ENCODE measurements at places on chromosomes 11 and 22.

GRCh38 chr11:10584071-10584501, 15.6 kb upstream of the LYVE1 start:
- no peak for DNase-seq

- no peak for DNase-seq
These were observed 24.5 kb downstream of the MCHR1 start for GRCh38 chr22:40703736-40704135.

GRCh38 chr22:22856364-22856763, 31.3 kb upstream of the IGLL5 start:
- DNase-seq = no peak

- DNase-seq = no peak
These were observed 885.6 kb downstream of the BRD1 start for GRCh38 chr22:48941903-48942575.

- DNase-seq = no peak
These were observed 31.1 kb downstream of the OR6Q1 start for GRCh38 chr11:58061813-58062212.

- DNase-seq = no peak
These were observed 31.3 kb downstream of the TMEM123 start for GRCh38 chr11:102421261-102421660.

GRCh38 chr11:61827571-61828378, at the start of gene FADS2:
Gene FADS2, plus strand, starts transcription at chr11:61828300. Its CDS starts 91 bp downstream, at chr11:61828391.
- DNase-seq = peak; percentile 43

DNA sequence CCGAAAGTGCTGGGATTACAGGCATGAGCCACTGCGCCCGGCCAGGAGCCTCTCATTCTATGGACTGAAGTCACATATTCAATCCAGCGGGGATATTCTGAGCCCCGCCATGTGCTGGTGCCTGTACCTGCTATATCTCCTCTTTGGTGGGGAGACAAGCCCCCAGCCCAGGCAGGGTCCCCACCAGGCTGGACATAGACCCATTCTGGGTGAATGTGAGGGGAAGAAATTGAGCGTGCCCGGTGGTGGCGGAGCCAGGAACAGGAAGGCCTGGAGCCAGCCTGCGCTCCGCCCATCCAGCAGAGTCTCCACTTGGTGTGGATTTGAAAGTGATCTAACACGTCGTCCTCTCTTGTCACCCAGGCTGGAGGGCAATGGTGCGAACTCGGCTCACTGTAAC, 38.0 kb upstream of the CSNK1E start:
- no peak for DNase-seq

DNA sequence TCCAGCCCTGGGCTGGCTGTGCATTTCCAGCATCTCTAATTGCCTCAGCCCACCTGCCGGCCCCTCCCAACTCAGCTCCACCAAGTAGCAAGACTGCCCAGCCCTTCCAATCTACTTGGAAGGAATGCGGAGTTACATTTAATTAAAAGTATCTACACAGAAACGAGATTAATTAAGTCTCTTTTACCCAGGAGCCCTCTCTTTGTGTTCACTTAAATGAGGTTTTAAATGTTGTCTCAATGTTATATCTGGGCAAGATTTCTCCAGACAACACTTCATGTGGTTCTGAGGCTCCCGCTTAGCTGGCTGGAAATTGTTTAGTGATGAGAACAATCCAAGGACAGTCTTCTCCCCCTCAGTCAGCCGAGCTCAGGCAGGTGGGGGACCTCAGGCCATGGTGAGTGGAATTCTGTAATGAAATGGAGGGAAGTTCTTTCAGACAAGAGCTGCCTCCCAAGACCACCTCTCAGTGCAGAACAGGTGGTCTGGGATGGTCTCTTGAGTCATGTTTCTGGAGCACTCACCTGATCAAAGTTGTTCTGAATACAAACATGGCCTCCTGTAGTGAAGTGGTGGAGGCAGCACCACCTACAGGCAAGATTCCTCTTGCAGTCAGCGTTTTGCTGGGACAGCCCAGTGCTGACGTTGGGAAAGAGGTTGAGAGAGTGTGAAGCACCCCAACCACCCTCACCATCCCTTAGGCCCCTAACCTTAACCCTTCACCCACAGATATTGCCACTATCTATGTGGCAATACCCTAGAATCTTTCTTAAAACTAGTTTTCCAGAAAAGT, 371.6 kb downstream of the CADM1 start:
- DNase-seq = no peak

DNA sequence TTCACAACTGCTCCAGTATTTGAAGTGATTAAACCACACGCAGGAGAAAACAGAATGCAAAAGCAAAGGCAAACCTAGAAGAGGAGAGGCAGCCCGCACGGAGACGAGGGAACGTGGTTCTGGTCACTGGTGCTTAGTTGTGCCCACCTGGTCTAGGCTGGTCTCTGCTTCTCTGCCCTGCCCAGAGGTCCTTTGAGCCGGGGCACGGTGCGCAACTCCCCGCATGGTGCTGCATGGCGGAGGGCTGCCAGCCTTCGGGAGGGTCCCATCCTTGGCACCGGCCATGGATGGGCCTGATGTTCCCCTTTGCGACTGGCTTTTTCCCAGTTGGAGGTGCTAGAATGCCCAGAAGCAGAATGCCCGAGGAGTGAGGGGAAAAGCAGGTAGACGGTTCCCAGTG, 46.1 kb downstream of the KCNC1 start:
- DNase-seq = no peak

- DNase-seq = no peak
These were observed 65.2 kb downstream of the ZBTB16 start for GRCh38 chr11:114124601-114125144.

DNA sequence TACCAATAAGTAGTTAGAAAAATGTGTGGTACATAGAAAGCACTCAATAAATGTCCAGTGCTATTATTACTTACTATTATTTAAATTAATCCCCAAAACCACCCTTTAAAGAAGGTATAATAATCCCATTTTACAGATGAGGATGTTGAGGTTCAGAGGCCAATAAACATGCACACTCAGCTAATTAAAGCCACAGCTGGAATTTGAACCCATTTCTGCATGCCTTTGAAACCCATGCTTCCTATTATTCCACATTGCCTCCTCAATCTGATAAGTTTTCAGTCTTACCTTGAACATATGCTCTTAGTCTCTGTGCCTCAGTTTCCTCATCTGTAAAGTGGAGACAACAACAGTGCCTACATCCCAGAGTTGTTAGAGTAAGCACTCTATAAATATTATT, 52.8 kb downstream of the CCDC34 start:
- DNase-seq = no peak

DNA sequence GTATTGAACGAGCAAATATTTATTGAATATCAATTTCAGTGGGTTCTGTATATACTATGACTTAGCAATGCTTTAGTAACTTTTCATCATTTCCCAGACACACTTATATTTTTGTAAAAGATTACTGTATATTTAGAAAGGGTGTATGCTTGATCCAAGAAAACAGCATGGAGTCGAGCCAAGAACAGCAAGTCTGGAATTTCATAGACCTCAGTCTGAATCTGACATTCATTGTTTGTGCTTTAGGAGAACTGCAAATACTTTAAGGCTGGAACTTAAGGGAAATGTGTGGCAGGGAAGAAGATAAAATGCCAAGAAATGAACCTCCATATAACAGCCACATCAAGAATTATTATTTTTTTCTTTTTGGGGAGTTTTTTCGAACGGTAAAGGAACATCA, 1156.8 kb downstream of the LRRC4C start:
- no peak for DNase-seq

GRCh38 chr11:134289789-134290188, 13.6 kb downstream of the GLB1L3 start:
- DNase-seq = no peak

GRCh38 chr11:47398551-47398950, 9.8 kb upstream of the SLC39A13 start:
- DNase-seq = no peak

- DNase-seq = no peak
These were observed 7.3 kb downstream of the TRIM21 start for GRCh38 chr11:4385978-4386740.

DNA sequence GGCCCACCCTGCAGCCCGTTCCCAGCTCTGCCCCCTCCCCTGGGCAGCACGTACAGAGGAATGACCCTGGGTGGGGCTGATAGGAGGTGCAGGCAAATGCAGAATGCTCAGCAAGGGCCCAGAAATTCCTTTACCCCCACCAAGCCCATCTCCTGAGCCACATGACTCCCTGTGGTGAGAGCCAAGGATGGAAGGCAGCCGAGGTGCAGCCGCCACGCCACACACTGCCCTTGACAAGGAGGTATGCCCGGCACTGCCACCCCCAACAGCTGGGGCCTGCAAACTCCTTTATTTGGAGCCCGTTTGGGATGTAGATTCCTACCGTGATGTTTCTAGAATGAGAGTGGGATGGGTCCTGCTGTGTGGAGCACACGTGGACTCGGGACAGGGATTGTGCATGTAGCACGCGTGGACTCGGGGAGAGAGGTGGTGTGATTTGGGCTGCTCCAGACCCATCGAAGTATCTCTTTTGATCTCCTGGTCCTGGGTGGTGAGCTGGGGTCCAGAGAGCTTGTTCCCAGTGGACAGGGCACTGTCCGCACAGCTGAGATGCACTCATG, 12.9 kb downstream of the GTSE1 start:
- DNase-seq = no peak

Data from activated CD4-positive, alpha-beta T cell treated with anti-CD3 and anti-CD28 coated beads, Interleukin-2, amount 50 U/mL, for 4 hours (primary cell).